BJ (cell line): ENCODE measurements at places on chromosomes 6 and 20.

GRCh38 chr20:2038161-2038560 lies 44.3 kb upstream of the PDYN start:
- DNase-seq: no peak

GRCh38 chr6:22030730-22031619 lies 265.9 kb downstream of the PRL start:
- DNase-seq: no peak

DNA sequence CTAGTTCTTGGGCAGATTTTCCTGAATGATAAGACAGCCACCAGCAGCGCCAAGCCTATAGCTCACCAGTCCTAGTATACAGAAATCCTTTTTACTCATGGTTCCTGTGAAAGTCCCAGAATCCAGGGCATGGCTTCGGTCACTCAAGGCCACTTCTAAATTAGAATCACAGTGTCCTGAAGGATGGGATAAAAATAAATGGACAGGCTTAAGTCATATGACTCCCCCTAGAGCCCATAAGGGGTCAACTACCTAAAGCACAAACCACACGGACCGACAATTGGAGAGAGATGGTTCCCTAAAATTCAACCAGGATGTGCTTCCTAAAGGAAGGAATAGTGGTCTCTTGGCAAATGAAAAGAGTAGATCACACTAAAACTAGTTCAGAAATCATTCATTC lies 404.1 kb upstream of the PLCB4 start:
- DNase-seq: no peak

- no peak for DNase-seq
Observed at GRCh38 chr6:75528423-75528822, 34.8 kb upstream of the FILIP1 start.

- DNase-seq: no peak
Observed at GRCh38 chr20:20606050-20606449, 106.4 kb downstream of the RALGAPA2 start.

DNA sequence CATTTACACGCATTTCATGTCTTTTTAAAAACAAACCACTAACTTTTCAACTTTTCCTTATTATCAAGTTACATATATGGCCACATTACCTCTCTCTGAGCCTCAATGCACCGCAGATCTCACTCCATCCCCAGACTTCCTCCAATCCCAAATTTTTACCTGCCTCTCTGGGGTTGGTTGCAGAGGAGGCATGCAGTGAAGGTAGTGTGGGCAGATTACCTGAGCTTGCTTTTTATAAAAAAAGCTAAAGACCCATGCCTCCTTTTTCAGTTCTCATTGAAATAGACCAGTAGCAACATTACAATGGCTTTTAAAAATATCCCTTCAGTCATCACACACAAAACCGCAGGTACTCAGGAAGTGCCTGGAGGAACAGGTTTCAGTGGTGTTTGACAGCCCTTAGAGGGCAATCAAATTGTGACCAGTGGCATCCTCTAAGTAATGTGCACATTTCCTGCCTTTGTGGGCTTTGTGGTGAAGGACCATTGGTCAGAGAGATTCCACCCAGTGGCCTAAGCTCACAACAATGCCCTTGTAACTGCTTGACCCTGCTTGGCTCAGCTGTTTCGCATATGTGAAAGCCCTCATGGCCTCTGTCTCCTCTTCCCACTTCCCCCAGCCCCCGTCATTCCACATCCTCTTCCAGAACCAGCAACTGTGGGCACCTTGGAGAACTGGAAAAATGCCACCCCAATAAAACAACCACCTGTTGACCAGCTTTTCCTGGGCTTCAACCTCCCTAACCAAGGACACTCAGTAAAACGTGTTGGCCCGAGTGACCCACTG lies 30.2 kb upstream of the IL17A start:
- no peak for DNase-seq

DNA sequence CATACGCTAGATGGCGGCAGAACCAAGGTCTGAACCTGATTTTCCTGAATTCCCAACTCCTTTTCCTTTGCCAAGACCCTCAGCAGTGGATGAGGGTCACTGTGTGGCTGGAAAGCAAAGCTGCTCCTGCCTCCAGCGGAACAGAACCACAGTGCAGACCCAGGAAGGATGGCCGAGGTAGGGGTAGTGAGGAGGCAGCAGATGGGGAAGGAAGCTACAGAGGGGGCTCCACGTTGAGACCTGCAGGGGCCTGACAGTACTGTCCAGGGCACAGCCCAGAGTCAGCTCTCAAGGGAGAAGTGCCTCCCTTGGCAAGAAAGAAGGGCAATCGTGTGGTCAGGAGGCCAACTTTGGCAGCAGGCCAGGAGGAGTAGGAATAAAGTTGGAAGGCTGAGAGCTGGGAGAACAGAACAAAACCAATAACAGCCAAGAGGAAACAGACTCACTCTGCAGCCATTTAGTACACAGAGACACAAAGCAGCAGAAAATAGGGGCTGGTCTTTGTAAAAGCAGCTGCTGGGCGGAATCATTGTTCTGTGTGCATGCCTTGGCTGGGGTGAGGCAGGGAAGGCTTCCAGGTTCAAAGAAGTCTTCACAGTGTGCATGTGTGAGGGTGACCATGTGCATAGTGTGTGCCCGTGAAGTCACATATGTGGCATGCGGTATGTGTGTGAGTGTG lies 3.1 kb downstream of the GABRR2 start:
- DNase-seq: no peak

DNA sequence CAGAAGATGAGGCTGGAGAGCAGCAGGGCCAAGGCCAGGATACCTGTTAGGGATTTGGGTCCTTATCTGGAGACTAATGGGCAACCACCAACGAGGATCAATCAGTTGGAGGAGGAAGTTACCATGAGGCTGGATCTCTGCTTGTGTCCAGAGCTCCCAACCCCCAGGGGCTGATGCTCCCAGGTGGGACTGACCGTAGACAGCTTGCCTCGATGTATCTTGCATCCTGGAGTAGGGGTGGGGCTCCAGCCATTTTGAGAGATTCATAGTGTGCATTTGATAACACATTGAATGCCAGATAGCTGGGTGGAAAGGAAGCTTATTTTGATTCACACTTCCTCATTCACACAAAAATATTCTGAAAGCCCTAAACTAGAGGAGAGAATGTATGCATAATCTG lies 4.6 kb upstream of the RFPL4B start:
- DNase-seq: no peak

DNA sequence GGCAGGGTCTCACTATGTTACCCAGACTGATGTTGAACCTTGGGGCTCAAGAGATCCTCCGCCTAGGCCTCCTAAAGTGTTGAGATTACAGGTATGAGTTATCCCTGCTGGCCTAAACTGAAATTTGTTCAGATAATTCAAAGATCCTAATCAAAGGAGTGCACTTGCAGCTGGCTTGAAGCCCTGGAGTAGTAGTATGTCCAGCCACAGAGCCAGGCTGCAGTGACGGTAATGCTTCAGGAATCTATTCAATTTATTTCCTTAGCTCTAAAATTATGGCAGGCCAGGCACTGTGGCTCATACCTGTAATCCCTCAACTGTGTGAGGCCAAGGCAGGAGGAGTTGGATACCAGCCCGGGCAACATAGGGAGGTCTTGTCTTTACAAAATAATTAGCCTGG lies 1.4 kb upstream of the DDX43 start:
- no peak for DNase-seq

DNA sequence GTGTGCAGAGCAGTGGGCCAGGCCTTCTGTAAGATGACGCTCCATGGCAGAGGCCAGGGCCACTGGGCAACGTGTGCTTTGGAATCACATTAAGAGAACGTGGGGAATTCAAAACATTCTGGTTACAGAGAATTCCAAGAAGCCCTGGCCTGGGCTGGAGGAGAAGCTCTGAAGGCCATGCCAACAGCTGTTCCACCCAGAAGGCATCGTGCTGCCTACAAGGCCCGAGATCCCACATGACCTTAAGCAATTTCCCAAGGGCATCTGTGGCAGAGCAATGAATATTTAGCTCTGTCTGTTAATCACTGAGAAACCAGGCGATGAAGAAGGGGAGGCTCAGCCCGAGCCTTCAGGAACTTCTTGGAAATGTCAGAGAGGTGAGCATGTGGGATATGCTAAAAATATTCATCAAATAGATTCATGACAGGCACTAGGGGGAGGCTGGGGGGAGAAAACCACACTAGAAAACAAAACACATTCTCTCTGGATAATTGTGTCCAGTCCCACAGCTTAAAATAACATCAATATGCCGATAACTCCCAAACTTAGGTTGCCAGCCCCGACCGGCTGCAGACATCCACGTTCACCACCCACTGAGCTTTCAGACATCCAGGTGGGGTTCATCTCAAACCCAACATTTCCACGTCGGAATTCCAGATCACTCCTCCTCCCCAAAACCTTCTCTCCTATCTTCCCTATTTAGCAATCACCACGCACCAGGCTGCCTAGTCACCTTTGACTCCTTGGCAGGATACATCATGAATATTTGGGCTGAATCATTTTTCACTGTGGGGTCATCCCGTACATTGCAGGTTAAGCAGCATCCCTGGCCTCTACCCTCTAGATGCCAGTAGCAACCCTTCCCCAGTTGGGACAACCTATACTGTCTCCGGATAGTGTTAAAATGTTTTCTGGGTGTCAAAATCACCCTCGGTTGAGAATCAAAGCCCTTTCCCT lies 6.6 kb downstream of the SULF2 start:
- no peak for DNase-seq

GRCh38 chr6:107847844-107848802 lies 24.0 kb upstream of the SCML4 start:
- DNase-seq: no peak

GRCh38 chr20:12056839-12057238 lies 139.1 kb downstream of the BTBD3 start:
- DNase-seq: no peak

DNA sequence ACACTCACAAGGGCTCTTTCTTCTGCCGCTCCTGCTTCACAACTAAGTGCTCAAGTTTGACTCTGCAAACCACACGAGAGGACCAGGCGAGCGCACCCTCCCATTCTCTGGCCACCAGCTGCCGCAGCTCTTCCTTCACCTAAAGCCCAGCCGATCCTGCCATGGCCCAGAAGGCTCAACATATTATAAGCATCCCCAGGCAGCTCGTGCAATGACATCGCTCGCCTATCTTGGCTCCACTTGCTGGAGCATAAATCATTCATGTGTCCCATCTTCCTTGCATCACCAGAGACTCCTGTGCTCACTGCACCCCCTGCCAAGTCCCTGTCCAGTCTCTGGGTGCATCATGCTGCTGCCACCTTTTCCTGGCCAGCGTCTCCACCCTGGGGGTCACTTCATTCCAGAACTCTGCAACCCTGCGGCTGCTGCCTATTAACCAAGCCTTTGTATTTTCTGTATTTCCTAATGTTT lies 59.0 kb downstream of the PSMG4 start:
- DNase-seq: no peak

GRCh38 chr6:89411145-89412070 lies 665 bp downstream of the RRAGD start:
- DNase-seq: no peak

- DNase-seq: no peak
Observed at GRCh38 chr6:151701911-151702562, 105.4 kb upstream of the ESR1 start.

- DNase-seq: no peak
Observed at GRCh38 chr6:19905584-19905983, 68.4 kb downstream of the ID4 start.

- DNase-seq: no peak
Observed at GRCh38 chr6:5498579-5498899, 237.2 kb downstream of the FARS2 start.

DNA sequence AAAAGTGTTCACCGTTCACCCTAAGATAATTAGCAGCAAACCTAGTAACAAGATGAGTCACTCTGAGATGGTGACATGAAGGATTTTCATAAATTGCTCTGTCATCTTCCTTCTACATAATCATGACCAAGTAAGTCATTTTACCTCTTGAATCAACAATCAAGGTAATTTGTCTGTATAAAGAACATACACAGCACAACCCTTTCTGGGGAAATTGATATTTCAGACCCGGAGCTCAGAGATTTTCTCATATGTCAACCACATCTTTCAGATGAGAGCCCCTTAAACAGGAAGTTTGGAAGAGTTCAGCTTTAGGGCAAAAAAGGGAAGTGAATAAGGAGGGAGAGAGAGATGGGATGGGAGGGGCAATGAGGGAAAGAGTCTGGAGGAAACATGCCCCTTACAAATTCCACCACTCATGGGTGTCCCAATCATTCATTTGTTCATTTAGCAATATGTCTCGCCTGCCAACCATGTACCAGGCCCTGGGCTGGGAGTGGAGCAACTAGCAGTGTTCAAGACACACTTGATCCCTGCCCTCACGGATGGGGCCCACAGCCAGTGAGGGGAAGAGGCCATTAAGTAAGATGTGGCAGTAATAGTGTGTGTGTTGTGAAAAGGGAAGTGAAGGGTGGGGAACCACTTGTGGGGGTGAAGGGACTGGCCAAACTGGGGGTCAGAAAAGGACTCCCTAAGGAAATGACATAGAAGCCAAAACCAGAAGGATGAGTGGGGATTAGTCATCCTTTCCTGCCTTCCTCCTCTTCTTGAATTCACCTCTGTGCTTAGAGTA lies 190.9 kb downstream of the MAFB start:
- no peak for DNase-seq

- DNase-seq: no peak
Observed at GRCh38 chr20:33791959-33792597, 19.1 kb upstream of the CHMP4B start.
